ENCODE measurements at places on chromosomes 12 and 14.

DNA sequence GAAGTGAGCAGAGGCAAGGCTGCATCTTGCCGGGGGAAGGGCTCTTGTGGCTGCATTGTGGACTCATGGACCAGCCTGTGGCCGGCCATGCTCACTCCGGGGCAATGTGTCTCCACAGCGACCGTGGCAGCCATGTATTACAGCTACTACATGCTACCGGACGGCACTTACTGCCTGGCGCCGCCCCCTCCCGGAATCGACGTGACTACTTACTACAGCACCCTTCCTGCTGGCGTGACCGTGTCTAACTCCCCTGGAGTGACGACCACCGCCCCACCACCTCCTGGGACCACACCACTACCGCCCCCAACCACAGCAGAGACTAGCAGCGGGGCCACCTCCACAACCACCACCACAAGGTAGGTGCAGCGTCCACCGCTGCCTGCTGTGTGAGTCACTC lies 42.1 kb downstream of the SFSWAP start:
- DNase-seq: no peak

DNA sequence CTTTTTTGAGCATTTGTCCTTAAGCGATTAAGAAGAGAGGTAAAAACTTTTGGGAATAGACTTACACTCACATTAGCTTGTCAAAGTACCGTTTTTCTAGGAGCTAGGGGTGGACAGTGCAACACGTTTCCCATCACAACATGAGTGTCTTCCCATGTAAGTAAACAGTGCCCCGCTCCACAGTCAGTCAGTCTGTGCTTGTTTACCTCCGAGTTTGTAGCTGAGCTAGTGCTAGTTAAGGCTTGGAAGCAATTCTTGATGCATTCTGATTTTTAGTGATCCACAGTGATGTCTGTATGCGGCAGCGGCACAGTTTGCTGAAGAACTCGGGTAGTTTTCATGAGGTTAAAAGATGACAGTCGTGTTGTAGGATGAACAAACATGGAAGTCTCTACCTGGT lies 941 bp downstream of the ZDHHC17 start:
- no peak for DNase-seq

- DNase-seq: no peak
These were observed 48.4 kb downstream of the GTF2A1 start for GRCh38 chr14:81172353-81172752.

- no peak for DNase-seq
These were observed 379.1 kb downstream of the SEC23A start for GRCh38 chr14:38723959-38724358.

- no peak for DNase-seq
These were observed 61.1 kb downstream of the PITPNM2 start for GRCh38 chr12:123089631-123090353.

DNA sequence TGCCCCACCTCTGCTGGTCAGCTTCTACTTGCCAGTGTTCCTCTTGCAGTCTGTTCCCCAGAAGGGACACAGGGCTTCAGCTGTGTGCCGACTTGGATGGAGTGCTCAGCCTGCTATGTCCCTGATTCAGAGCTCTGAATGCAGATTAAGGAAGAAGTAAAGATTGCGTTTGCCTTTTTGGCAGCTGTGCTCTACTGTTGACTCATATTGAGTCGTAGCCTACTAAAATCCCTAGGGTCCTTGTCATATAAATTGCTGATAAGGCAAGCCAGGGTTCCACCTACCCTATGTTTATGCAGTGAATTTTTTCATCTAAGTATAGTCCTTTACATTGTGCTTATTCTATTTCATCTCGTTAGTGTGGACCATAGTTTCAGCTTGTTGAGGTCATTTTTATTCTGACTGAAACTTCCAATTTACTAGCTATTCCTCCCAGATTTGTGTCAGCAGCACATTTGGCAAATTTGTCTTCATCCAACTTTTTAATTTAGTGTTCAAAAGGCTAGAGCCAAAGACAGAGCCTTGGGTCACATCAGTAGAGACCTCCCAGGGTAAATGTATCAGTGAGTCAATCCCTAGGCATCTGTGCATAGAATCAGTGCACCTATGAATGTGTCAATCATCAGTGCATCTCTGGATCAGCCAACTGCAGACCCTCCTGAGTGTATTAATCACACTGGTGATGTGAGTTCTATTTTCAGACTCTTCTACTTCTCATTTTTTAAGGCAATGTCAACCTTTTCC lies 31.9 kb downstream of the CACNA1C start:
- DNase-seq: no peak

GRCh38 chr12:66144791-66145754 lies 14.5 kb upstream of the LLPH start:
- no peak for DNase-seq

DNA sequence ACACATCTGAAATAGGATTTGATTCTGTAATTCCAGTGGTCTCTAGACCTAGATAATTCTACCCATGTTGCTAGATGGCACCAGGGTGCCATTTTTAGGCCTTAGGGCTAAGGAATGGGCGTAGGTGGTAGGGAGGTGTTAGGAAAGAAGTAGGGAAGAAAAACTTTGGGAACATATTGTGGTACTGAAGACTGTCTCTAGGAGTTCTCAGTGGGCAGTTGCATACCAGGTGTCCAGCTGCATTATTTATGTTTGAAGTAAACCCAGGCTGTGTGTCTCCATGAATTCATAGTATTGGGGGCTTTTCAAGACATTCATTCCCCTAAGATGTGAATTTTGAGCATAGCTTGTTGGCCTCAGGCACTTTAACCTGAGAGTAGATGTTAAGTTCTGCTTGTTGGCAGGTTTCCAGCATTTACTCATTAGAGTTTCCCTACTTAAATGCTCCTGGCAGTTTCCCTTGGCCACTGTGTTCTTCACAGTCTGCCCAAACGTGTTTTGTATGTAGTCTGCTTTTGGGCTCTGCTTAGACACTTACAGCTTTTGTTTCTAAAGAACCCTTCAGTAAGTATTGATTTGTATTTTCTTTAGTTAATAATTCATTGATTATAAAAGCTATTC lies 31.5 kb upstream of the CCT2 start:
- no peak for DNase-seq

- DNase-seq: no peak
These were observed 15.3 kb downstream of the FBRSL1 start for GRCh38 chr12:132505105-132505851.

- no peak for DNase-seq
These were observed 6.4 kb downstream of the LACRT start for GRCh38 chr12:54628186-54628846.

DNA sequence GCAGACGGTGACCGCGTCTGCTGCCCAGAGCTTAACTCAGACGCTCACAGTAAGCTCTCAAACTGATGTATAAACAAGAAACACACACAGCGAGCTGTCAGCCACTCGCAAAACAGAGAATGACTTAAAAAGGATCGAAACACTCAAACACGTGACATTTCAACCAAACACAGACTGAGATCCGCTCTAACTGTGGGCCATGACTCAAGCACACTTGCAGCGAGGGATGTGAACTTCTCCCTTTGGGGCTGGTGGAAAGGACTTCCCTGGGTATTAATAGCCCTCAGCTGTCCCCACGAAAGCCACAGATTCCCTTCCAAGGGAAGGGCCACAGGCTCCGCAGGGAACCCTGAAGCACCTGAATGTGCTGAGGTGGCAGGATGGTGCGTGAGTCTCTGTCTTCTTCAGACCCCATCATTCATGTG lies 29.1 kb downstream of the CCDC88C start:
- DNase-seq: no peak

- no peak for DNase-seq
These were observed 3.4 kb downstream of the KITLG start for GRCh38 chr12:88576866-88577265.
